ENCODE measurements at places on chromosomes 7 and 10.

- no peak for DNase-seq
These were observed 86.5 kb upstream of the HPS1 start for GRCh38 chr10:98533241-98533640.

DNA sequence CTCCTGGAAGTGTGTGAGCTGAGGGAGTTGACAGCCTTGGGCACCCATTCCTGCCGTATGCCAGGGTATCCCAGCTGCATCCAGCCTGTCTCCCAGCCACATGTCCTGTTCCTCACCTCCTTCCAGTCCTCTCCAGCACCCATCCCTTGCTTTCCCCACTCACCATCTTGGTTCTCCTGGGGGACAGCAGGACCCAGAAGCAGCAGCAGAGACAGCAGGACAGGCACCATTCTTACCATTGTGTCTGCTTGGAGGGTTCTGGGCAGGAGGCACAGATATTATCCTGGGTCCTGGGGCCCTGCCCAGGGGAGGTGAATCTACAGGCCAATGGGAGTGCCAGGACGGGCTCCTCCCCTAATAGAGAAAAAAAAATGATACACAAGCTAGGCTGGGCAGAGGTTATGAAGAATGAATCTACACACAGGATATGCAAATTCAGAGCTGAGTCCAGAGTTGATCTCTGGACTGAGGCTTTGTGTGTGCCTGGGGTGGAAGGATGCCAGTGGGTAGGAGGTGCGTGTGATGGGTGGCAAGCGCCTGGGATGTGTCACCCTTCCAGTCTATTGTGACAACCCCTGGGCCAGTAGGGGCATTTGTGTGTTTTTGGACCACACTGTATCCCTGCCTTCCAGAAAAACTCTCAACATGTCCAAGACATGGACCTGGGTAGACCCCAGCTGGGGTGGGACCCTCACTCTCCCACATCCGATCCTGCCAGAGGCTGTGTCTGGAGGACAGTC lies at the start of gene AZGP1:
Gene AZGP1 (minus strand): TSS at position 250 of the 740 bp plus-strand sequence. CDS start 11 bp downstream, at position 239.
- DNase-seq = no peak

DNA sequence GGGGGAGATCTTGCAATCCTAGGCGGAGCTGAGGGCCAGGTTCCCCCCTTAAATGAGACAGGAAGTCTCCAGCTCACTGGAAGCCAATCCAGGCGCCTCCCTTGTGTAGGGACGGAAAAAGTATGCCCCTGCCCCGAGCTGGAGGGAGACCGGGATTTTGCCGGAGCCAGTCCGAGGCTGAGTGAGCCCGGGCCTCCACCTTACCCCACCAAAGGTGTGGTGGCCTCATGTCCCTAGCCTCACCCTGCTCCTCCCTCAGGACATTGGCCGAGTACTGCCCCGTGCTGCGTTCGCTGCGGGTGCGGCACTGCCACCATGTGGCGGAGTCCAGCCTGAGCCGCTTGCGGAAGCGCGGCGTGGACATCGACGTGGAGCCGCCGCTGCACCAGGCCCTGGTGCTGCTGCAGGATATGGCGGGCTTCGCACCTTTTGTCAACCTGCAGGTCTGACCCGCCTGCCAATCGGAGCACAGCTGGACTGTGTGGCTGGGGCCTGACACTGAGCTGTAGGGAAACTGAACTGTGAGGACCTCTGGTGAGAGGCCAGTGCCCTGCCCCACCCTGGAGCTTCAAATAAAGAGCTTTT lies 2.0 kb downstream of the FBXL15 start:
- DNase-seq = no peak

DNA sequence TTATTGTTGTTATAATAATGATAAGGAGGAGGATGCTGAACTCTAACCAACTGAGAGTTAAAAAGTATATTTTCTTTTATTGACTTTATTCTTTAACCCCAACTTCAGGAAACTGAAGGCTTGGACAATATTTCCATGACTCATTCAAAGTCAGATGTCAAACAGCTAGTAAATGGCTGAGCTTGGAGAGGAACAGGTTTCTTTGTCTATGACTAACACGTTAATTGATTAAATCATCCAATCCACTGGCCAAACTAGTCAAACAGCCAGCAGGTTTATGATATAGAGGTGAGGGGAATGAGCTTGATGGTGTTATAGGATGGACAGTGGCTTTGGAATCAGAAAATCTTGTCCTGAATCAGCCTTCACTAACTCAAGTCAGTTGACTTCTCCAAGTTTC lies 119.1 kb upstream of the WDR11 start:
- no peak for DNase-seq

GRCh38 chr7:134362587-134363483 lies 46.1 kb upstream of the SLC35B4 start:
- no peak for DNase-seq

DNA sequence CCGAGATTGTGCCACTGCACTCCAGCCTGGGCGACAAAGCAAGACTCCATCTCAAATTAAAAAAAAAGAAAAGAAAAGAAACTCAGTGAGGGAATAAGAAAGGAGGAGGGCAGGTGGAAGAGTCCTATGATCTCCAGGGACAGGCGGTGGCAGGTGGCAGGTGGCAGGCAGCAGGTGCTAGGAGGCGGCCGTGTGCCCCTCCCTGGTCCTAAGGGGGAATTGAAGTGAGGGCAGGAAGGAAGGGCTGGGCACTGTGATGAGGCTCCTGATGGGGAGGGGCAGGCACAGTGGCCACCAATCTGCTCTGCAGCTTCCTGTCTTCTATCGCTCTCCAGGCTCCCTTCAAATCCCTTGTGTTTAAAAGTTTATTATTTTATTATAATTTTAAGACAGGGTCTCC lies 41.2 kb upstream of the UBE3C start:
- DNase-seq = no peak

GRCh38 chr7:11424006-11424405 lies 408.0 kb downstream of the THSD7A start:
- no peak for DNase-seq

DNA sequence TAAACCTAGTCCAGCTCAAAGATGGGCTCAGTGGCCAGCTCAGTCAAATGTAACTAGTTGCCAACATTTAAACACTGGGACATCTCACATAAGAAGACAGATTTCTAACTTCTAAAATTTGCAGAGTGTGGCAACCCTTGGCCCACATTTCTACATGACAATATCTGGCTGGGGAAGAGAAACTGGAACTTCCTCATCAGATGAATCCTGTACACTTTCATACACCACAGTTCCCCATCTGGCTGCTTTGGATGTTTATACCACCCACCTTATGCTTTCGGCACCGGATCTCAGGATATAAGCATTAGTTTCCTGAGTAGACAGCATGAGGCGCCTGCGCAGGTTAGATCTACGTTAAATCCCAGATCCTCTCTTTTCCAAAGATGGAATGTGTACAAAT lies 199.3 kb downstream of the PRKG1 start:
- DNase-seq = no peak

- no peak for DNase-seq
These were observed 18.7 kb upstream of the PTF1A start for GRCh38 chr10:23173214-23174073.

GRCh38 chr7:32299133-32299702 lies 191.0 kb downstream of the LSM5 start:
- no peak for DNase-seq

- DNase-seq = no peak
These were observed 138.2 kb upstream of the MKLN1 start for GRCh38 chr7:131189488-131189887.
